ENCODE measurements at places on chromosomes 1 and 21.

- no peak for DNase-seq
Measured at GRCh38 chr1:108767115-108767514, 20.6 kb downstream of the STXBP3 start.

DNA sequence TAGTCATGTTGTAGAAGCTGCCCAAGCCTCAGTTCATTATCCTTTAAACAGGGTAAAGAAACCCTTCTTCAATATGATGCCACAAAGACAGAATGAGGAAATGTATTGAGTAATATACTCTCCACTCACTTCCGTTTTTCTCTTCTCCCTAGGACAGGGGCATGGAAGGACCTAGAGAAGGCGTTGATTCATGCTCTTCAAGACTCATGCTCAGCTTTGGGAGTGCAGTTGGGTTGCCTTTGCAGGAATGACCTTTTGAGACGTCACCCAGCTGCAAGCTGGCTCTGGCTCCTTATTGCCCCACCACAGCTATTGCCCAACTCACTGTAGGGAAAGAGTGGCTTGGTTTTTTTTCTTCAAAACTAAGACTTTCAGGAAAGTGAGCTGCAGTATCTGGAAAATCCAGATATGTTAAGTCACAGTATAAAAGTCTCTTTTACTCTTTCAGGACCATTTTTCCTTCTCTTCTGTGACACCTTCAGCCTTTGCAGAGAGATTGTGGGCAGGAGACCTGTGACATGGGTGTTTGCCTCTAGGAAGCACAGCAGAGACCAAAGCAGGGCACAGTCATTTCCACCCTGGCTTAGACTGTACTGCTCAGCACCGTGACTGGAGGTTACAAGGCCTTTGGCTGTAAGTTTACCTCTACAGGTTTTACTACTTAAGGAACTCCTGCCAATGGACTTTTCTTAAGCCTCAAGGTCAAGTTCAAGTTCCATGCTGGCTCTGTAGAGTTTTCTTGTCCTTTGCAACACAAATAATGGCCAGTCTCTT is 39.5 kb downstream of the XCL2 start:
- peak; percentile 69 for DNase-seq

GRCh38 chr21:25578056-25578961 is 29.0 kb downstream of the MRPL39 start:
- peak; percentile 46 for DNase-seq

DNA sequence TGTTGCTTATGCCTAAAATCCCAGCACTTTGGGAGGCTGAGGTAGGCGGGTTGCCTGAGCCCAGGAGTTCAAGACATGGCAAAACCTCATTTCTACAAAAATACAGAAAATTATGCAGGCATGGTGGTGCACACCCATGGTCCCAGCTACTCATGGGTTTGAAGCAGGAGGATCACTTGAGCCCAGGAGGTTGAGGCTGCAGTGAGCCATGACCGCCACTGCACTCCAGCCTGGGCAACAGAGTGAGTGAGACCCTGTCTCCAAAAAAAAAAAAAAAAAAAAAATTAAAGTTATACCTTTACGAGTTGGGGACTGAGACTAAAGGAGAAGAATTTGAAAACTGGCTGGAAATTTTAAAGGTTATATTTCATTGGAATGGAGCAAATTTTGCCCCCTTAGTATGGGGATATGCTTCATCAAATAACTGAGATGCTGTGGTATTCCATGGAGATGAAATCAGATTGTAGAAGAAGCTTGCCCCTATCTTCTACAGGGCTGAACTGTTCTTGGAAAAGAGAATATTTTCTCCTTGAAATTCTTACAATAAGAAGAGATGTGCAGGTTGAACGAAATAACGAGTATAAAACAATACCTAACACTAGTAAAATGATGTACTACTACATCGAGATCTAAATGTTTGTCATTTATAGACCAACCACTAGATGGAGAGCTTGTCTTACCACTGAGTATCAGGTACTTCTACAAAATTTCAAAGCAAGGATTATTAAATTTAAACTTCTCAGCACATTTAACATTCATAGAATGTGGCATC is 34.9 kb upstream of the SCYL3 start:
- DNase-seq, result peak; percentile 49

Measured in EL (cell line).